Foreskin melanocyte (primary cell): ENCODE measurements at places on chromosomes 6 and 20.
A peak's percentile ranks its signal among the peaks of the same experiment; 100 is the strongest.

GRCh38 chr6:74689601-74690000, 516.3 kb downstream of the COL12A1 start:
- DNase-seq, result no peak

DNA sequence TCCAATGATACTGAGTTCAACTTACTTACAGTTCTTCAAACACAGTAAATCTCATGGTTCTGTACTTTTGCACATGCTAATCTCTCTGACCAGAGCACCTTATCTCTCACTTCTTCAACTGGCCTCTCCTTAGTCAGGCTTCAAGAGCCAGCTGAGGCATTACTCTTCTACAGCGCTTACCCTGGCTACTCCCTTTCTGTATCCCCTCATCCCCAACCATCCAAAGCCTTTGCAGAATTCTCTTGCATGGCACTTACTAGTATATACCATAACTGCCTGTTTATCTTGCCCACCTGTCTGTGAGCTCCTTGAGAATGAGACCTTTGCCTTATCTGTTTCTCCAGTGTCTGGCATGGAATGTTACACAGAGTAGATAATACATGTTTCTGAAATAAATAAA, 49.2 kb downstream of the SESN1 start:
- DNase-seq, result no peak

DNA sequence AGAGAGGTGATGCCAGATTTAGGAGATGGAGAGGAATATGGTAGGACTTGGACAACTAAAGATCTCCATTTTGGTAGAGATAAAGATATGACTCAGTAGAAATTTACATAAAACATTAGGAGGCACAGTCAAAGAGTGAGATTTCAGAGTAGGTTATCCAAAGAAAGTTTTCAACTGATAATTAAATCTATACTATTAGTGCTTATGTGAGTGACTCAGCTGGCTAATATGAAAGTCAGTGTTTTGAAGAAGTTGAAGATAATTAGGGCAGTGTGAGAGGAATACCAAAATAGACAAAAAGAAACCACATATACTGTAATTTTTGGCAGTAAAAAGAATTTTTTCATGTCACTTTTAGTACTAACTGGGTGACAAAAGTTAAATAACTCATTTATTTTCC, 712.8 kb upstream of the HS3ST5 start:
- DNase-seq, result no peak

DNA sequence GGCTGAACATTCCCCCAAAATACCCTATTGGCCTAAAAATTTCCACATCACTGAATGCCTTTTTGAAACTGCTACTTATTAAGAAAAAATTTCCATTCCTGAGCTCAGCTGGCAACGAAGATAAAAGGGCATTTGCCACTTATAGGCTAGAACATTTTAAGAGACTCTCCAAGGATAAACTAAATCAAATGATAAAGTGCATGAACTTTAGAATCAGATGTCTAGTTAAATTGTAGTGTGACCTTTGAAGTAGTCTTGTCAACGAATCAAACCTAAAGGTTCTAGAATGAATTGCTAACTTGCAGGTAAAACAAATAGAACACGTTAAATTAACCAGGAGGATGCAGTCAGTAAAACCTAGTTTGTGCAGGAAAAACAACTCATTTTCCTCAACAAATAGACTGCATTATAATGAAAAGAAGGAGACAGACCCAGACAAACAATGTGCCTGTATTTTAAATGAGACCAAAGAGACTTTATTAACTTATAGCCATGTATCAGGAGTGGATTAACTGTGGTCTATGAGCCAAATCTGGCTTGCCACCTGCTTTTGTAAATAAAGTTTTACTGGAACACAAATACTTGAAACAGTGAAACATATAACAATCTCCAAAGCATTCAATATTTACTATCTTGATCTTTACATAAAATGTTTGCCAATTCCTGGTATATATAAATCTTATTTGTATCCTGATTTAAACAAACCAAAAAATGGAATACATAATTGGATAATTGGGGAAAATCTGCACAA, 184.4 kb downstream of the MEI4 start:
- no peak for DNase-seq

GRCh38 chr20:2152317-2152716, 50.7 kb downstream of the STK35 start:
- no peak for DNase-seq

- DNase-seq, result no peak
These were observed 66.6 kb downstream of the TNFAIP3 start for GRCh38 chr6:137933696-137934095.

- DNase-seq, result no peak
These were observed 15.3 kb upstream of the ANGPT4 start for GRCh38 chr20:931401-931800.

- DNase-seq, result no peak
These were observed 77.6 kb downstream of the SAMD5 start for GRCh38 chr6:147586044-147586443.

DNA sequence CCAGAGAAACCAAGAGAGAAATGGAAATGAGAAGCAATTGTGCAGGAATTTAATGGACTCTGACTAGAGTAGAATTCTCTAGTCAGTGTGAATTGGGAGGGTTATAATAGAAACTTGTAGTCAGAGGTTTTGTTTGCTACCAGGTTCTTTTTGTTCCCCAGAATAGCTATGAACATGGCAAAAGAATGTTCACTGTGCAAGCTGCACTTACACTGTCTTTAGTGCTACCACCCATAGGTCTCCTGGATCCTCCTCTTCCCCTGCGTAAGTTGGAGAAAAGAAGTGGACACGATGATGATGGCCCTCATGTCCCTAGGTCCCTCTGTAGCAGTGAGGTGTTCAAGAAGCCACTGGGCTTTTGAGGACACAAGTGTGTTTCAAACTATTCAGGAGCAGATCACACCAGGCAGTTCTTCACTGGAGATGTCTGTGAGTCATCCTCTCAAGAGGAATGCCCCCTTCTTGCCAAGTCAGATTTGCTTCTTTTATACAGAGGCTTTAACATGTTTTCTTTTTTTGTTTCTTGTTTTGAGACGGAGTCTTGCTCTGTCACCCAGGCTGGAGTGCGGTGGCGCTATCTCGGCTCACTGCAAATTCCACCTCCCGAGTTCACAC, 47.6 kb upstream of the SMIM8 start:
- DNase-seq, result no peak

DNA sequence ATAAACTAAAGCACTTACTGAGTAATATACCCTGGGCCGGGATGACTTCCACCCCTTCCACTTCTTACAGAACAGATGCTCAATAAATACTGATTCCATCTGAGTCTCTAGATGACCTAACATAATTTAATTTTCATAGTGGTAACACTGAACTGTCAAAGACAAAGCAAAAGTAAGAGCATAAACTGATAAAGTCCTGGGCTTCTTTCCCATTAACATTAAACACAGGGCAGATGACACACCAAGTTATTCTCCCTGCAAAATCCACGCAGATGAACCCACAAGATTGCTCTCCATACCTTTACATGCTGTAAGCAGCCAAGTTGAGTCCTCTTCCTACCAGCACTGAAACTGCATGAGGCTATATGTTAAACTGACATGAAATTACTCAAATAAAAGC, 27.1 kb downstream of the AGPAT4 start:
- no peak for DNase-seq

DNA sequence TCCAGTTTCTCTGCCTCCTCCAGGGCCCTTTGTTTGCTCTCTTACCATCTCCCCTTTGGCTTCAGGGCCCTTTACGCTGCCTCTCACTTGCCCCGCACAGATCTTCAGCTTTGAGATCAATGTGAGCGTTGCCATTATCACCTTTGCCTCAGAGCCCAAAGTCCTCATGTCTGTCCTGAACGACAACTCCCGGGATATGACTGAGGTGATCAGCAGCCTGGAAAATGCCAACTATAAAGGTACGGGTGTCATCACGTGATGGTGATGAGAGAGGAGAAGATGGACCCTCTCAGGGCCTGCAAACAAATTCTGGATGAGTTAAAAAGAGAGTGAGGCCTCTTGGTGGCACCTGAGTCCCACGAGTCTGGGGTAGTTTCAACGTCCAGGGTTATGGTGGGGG, 8.3 kb downstream of the C2 start:
- DNase-seq, result no peak

DNA sequence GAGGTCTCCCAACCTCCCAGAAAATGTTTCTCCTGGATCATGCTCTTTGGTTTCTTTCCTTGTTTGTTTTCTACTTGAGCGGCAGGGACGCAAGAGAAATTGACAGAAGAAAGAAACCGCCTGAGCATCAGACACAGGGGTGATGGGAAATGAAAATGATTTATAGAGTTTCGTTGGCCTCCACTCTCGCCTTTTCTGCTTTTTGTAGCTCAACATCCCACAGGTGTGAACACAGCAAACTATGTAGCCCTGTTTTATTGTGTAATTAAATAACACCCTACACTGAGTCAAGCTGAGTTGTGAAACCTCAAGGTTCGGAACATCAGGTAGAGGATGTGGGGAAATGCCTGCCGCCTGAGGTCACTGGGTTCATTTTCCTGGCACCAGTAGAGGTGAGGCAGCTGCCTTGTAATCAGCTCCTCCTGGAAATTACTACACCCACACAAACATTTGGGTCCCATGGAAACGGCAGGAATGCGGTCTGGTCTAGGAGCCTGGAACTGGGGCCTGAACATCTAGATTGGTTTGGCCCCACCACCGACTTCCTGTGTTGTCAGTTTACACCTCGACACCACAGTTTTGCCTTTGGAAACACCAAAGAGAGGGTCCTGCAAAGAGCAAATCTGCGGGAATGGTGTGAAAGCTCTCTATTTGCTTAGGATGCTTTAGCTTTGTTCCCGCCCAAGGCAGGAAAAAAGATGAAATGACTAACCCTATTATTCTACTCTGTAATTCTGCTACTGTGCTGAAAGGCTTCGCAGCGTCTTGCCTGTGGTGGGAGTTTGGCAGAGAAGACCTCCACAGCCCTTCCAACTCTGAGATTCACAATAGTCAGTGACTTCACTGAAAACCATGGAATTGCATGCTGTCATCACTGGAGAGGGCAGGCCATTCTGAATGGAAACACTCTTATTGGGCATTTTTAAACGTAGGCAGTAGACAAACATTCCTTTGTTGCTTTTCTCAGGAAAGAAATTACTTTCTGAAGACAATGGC, 53.0 kb downstream of the ADAT2 start:
- DNase-seq, result no peak

GRCh38 chr6:39051399-39052122, 3.0 kb downstream of the GLP1R start:
- peak; percentile 10 for DNase-seq

DNA sequence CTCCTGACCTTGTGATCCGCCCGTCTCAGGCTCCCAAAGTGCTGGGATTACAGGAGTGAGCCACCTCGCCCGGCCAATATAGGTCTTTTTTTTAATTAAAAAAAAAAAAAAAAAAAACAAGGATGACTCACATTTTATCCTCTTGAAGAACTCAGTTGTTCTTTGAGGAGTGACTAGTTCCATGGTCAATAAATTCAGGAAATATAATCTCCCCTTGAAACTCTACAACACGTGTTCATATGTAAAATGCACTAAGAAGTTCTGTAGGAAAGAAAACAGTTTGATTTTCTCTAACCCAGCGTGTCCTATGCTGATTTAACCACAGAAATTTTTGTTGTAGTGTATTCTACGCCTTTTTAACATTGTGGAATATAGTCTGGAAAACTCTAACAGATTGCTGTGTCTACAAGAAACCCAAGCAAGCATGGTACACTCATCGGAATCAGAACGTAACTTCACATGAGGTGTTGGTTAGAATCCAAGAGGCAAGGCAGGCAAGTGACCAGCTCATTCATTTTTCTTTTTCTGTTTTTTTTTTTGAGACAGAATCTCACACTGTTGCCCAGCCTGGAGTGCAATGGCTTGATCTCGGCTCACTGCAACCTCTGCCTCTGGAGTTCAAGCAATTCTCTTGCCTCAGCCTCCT, 79.0 kb upstream of the ZNF217 start:
- DNase-seq, result peak; percentile 45

DNA sequence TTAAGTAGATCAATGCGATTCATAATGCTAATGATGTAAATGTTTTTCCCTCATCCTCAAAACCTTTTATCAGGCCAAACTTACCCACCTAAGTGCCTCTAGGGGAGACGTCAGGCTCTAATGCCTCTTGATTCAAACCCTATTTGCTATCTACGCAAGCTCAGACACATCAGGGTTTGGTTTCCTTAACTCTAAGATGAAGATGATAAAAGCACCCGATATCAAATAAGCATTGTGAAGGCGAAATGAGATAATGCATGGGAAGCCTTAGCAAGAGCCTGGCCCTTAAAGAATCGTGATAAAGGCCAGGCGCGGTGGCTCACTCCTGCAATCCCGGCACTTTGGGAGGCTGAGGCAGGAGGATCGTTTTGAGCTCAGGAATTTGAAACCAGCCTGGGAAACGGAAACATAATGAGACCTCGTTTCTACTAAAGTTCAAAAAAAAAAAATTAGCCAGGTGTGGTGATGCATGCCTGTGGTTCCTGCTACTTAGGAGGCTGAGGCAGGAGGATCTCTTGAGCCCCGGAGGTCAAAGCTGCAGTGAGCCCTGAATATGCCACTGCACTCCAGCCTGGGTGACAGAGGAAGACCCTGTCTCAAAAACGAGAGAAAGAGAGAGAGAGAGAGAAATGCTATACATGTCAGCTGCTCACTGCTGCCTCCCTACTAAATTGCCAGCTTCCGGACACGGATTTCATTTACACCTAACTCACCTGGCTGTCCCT, 13.5 kb downstream of the CNKSR3 start:
- no peak for DNase-seq

GRCh38 chr6:9610620-9611415, 804.1 kb downstream of the TFAP2A start:
- peak; percentile 31 for DNase-seq

- DNase-seq, result no peak
These were observed 158.7 kb downstream of the RNGTT start for GRCh38 chr6:88804701-88805100.

- DNase-seq, result no peak
These were observed 168.3 kb upstream of the STMND1 start for GRCh38 chr6:16933532-16933931.

GRCh38 chr20:19096843-19097242, 115.6 kb upstream of the SLC24A3 start:
- DNase-seq, result no peak

- DNase-seq, result no peak
These were observed 220.3 kb upstream of the LAMP5 start for GRCh38 chr20:9294041-9294440.

DNA sequence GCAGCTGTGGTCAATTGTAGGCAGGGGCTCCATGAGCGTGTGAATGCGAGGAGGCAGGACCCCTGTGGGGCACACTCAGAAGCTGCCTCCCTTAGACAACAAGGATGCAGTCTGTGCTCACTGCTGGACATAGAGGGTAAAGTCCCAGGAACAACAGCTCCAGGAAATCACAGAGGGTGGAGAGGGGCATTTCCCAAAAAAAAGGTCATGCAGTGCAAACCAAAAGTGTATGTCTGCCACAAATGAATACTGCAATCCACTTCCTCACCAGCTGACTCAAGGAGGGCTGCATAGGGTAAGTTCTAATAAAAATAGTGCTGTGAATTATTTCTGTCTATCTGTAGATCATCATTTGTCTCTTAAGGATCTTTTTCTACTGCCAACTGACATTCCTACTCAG, 95.8 kb downstream of the RNF182 start:
- DNase-seq, result no peak

GRCh38 chr20:47708140-47708807, 77.0 kb downstream of the SULF2 start:
- DNase-seq, result no peak
